Stimulated activated CD8-positive, alpha-beta memory T cell treated with anti-CD3 and anti-CD28 coated beads, Interleukin-4, amount 100 ng/mL, for 4 hours (primary cell): ENCODE measurements at places on chromosomes 1 and 21.

- no peak for DNase-seq
These were observed 6.1 kb upstream of the KHDRBS1 start for GRCh38 chr1:32007591-32007940.

DNA sequence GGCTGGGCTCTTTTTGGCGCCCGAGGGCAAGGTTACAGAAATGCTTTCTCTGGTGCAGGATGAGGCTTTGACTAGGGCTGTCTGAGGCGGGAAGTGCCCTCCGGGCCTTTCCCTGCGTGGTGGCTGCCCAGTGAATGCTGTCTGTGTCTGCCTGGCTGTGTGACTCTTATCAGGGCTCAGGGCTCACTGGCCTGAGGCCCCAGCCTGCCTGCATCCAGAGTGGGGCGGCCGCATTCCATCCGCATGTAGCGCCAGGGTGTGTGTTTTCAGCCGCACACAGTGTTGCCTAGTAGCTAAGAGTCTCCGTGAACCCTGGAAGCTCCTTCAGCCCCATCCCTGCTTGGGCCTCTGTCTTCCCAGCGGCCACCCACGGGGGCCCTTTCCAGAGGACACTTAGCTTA, 59.1 kb downstream of the FAAP20 start:
- DNase-seq = no peak

DNA sequence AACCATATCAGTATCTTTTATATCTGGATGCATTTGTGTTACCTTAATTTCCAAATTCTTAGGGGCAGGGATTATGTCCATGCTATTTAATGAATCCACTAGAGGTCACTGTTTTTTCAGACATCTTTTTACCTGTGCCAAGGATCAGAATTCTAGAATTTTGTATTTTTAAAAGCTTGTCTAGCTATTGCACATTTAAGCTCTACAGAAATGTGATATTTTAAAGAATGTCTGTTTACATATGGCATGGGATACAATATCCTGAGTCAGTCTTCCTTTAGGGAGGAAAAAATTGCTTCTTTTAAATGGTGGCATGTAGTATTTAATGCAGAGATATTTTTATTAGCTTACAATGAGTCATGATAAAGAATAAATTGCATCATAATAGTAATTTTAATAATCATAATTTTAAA, 11.3 kb downstream of the RPAP2 start:
- DNase-seq = no peak

- DNase-seq = peak; percentile 39
These were observed 25.7 kb downstream of the RAB7B start for GRCh38 chr1:205977402-205978014.

- DNase-seq = no peak
These were observed 57.7 kb downstream of the ZNF697 start for GRCh38 chr1:119590393-119590792.

GRCh38 chr21:40623528-40623927, 223.4 kb downstream of the DSCAM start:
- no peak for DNase-seq

DNA sequence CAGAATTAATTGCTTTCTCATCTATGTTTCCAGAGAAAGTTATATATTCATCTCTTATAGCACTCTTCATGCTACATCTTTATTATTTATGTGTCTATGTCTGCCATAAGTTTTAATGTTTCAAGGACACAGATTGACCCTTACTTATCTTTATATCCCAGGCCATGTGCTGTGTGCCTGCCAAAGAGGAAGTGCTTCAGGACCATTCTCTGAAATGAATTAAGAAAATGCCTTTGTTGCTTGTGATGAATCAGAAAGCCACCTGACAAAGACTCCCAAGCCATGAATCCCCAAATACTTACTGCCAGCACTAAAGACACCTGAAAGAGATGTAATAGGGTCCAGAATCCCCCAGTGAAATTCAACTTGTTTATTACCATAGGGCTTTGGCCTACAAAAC, 342.1 kb upstream of the C1orf87 start:
- DNase-seq = no peak
